ENCODE measurements at places on chromosomes 12 and 14. TPM values are rescaled to one million over a fixed set of nuclear protein-coding genes. Genes with fewer than 3 reads are reported as not detected.
A peak's percentile ranks its signal among the peaks of the same experiment; 100 is the strongest.

DNA sequence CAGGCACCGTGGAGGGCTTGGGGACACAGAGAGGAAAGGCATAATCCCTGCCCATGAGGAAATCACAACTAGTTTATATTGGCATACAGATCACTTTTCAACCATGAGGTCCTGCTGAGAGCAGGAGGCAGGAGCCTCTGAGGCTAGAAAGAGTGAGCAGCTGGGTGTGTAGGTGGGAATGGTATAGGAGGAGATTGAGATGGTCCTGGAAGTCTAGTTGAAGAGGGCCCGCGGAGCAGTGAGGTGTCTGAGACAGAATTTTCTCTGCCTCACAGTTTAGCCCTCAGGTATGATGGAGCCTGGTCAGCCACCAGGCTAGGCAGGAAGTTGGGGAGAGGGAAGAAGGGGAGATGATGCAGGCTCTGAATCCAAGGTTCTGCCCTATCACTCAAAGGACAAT, 54.7 kb upstream of the JDP2 start:
- DNase-seq = no peak

- no peak for DNase-seq
Measured at GRCh38 chr12:91958816-91959215, 186.8 kb downstream of the BTG1 start.

DNA sequence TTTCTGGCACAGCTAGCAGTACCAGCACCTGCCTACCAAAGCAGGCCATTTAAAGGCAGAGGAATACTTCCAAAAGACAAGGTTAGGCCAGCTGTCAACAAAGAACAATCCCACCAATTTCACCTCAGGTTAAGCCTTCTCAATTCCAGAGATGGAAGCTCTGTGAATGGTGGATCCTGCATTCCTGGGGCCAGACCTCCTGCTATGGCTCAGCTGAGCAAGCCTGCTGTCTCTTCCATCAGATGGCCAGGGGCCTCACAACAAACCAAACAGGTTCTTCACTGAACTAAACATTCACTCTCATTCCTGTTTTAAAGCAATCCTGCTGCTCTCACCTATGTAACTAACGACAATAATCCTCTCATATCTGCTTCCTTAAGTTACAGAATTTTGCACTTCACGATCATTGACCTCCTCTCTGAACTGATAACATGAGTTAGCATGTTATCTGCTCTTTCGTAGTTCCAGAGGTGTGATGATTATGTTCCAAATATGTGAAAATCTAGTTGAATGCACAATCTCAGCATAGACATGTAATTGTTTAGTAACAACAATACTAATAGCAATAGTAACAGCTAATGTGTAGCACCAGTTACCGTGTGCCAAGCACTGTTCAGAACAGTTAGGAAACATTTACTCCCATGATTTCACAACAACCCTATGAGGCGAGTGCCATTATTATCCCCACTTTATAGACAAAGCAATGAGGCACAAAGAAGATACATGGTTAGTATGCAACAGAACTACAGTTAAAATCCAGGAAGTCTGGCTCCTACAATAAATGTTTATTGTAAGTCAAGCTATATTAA, 73.2 kb downstream of the SLC2A13 start:
- DNase-seq = no peak

Gene FSCB
- not detected for polyA plus RNA-seq

DNA sequence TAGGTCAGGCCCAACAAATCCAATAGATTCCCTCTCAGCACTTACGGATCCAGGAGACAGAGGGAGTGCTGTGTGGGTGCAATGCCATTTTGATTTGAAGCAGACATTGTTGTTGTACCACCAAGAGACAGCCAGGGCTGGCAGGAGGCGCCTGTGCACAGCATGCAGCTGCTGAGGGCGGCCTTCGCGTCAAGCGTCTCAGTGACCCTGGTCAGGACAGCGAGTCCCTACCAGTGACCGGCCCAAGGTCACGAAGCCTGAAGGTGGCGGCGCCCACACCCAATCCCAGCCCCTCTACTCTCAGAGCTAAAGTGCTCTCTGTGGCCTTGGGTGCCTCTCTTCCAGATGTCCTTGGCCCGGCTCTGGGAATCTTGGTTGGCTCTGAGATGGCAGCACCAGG, 40.5 kb downstream of the PRMT8 start:
- DNase-seq = no peak

- DNase-seq = no peak
Measured at GRCh38 chr14:77024171-77024691, 4.3 kb downstream of the IRF2BPL start.

DNA sequence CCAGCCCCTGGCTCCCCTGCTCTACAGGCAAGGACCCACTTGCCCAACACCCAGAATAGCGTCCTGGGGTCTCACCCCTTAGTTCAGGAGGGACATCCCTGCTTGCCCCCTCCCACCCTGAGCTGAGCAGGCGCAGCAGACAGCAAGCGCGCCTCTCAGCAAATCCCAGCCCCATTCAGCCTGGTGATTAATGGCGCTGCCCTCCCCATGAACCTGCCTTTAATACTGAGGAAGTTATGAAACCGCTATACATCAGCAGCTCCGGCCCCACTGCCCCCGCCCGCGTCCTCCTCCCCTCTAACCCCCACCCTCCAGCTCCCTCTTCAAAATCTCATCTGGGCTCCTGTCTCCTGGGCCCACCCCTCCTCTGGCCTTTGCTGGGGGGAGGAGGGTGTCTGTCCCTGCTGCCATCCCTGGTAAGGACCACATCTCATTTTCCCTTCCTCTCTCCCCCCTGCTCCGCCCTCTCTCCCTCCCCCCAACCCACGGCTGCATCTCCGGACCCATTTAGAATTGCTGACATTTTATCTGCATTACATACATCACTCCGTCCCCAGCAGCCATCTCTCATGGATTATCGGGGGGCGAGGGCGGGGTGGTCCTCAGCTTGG, 7.1 kb upstream of the SMUG1 start:
- no peak for DNase-seq

Gene PRH2
- 0.19 TPM for polyA plus RNA-seq

DNA sequence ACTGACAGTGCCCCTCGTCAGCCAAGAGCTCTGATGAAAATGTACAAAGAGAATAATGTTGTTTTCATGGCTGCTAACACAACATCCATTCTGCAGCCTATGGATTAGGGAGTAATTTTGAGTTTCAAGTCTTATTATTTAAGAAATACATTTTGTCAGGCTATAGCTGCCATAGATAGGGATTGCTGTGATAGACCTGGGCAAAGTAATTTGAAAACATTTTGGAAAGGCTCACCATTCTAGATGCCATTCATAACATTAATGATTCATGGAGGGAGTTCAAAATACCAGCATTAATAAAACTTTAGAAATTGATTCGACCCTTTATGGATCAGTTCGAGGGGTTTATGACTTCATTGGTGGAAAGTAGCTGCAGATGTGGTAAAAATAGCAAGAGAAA, 149.8 kb downstream of the GPHN start:
- DNase-seq = no peak

DNA sequence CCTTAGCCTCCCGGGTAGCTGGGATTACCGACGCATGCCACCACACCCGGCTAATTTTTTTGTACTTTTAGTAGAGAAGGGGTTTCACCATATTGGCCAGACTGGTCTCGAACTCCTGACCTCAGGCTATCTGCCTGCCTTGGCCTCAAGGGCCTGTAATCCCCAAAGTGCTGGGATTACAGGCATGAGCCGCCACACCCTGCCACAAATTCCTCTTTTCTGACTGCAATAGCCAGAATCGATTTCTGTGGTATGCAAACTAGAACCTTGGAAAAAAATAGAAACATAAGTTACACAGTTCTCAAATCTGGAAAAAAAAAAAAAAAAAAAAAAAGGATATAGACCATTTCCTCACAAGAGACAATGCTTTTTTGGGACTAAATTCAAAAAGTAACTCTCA, 184.6 kb upstream of the EGLN3 start:
- no peak for DNase-seq

Gene TULP3
- polyA plus RNA-seq = 17.9 TPM

DNA sequence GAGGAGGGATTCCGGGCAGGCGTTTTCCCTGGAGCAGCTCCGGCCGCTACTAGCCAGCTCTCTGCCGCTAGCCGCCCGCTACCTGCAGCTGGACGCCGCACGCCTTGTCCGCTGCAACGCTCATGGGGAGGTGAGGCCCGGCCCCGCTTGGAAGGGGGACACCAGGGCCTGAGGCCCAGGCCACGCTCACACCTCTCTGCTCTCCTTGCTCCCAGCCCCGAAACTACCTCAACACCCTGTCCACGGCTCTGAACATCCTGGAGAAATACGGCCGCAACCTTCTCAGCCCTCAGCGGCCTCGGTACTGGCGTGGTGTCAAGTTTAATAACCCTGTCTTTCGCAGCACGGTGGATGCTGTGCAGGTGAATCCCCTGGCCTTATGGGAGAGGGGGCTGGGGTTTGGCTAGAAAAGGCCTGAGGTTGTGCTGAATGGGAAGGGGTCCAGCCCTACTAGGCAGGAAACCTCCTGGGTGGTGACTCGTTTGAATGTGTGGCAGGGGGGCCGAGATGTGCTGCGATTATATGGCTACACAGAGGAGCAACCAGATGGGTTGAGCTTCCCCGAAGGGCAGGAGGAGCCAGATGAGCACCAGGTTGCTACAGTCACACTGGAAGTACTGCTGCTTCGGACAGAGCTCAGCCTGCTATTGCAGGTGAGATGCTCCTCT, 597 bp downstream of the RNF31 start:
- no peak for DNase-seq

GRCh38 chr12:26643532-26644315, 189.3 kb downstream of the ITPR2 start:
- DNase-seq = no peak

Gene HPD
- 2.0 TPM for polyA plus RNA-seq

- DNase-seq = no peak
Measured at GRCh38 chr12:28192125-28192524, 1.9 kb downstream of the CCDC91 start.

Gene CLEC1B
- polyA plus RNA-seq = not detected

DNA sequence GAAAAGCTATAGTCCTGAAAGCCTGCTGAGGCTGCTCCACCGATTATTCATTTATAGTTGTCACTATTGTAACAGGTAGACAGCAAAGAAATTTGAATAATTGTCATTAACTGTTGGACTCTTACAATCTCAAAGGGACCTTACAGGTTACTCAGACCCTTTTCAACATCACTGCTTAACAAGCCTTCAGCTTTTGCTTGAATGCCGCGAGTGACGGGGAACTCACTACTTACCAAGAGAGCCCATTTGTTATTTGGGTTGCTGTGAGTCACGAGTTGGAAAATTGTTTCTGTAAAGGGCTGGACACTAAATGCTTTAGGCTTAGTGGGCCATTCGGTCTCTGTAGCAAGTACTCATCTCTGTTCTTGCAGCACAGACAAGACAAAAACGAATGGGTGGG, 5.9 kb upstream of the TUNAR start:
- no peak for DNase-seq

- DNase-seq = no peak
Measured at GRCh38 chr12:25131270-25131669, 63.7 kb downstream of the DNAI7 start.

DNA sequence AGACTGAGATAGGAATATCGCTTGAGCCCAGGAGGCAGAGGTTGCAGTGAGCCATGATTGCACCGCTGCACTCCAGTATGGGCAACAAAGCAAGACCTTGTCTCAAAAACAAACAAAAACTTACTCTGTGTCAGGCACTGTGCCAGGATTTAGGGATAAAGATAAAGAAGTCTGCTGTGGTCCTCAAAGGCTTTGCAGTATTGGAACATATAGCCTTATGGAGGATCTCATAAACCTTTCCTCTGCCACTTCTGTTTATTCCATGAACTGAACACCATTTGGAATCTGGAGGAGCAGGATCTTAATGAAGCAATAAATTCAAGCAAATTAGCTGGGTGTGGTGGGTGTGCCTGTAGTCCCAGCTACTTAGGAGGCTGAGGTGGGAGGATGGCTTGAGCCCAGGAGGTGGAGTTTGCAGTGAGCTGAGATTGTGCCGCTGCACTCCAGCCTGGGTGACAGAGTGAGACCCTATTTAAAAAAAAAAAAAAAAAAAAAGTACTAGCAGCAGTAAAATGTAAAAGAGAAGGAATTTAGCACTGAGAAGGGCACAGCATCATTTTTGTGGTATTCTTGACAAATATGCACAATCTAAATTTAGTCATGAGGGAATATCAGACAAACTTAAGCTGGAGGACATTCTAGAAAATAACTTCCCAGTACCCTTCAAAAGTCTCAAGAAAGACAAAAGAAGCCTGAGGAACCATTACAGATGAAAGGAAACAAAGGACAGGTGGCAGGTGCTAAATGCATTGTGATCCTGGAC, 27.1 kb downstream of the BMAL2 start:
- DNase-seq = no peak

- no peak for DNase-seq
Measured at GRCh38 chr12:53128780-53129569, 25.7 kb downstream of the SOAT2 start.

Gene RERG
- polyA plus RNA-seq = 0.46 TPM

Gene OR4N5
- polyA plus RNA-seq = not detected

Gene TESPA1
- not detected for polyA plus RNA-seq

Gene LRRC10
- not detected for polyA plus RNA-seq

Gene IAPP
- not detected for polyA plus RNA-seq

DNA sequence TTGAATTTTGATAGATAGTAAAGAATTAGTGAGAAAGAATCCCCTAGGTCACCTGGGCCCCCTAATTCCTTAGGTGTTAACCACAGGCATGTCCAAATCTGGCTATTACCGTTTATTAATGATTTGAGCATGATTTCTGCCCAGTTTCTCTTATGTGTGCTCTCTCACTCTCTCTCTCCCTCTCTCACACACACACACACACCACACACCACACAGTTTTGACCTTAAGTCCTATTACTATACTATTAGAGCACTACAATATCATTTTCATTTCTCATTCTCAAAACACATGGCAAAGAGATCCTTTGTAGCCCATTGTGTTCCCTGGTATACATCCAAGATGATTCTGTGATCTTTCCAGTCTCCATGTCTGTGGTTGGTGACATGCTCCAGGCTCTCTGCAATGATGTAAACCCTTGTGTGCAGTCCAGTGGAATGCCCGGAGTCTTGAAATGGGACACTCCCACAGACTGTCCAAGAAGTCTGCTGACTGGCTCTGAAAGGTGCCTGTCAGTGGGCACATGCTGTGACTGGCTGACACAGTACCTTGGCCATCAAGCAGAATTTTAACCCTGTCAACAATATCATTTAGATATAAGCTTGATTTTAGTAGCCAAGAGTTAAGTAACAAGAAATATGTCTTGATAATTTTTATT, 96.2 kb downstream of the FIGNL2 start:
- DNase-seq = peak; percentile 46

- no peak for DNase-seq
Measured at GRCh38 chr12:81257947-81258551, 180.2 kb downstream of the ACSS3 start.

DNA sequence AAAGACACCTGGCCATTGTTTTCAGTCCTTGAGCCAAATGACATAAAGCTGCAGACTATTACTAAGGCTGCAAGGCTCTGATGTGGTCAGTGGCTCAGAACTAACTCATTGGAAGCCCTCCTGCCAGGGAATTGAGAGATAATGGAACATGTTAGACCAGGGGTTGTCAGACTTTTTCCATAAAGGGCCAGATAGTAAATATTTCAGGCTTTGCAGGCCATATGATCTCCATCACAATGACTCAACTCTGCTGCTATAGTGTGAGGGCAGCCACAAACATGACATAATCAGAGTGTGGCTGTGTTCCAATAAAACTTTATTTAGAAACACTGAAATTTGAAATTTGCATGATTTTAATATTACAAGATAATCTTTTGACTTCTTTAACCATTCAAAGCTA, 140.3 kb downstream of the TMEM30B start:
- DNase-seq = no peak

All from A549 (cell line).